WTC11 (cell line): ENCODE measurements at places on chromosomes 2 and 18.
A peak's percentile ranks its signal among the peaks of the same experiment; 100 is the strongest.

DNA sequence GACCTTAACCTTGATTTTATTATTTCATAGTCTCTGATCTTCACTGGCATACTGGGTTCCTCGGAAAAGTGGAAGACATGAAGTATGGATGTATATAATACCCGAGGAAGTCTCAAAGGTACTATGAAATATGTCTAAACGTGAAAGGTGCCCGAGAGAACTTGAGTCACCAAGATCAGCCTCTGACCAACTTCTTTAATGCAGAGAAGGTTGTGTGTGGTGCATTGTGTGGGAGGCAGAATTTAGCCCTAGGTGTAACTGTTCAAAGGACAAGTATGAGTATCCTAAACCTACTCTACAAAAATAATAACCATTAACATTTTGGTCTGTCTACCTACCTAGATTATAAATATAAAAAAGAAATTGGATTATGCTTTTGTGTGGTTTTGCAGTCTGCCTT is 36.1 kb downstream of the OSBPL6 start:
- DNase-seq: no peak

- DNase-seq: peak; percentile 50
These were observed 128.0 kb downstream of the ASB1 start for GRCh38 chr2:238554468-238555315.

DNA sequence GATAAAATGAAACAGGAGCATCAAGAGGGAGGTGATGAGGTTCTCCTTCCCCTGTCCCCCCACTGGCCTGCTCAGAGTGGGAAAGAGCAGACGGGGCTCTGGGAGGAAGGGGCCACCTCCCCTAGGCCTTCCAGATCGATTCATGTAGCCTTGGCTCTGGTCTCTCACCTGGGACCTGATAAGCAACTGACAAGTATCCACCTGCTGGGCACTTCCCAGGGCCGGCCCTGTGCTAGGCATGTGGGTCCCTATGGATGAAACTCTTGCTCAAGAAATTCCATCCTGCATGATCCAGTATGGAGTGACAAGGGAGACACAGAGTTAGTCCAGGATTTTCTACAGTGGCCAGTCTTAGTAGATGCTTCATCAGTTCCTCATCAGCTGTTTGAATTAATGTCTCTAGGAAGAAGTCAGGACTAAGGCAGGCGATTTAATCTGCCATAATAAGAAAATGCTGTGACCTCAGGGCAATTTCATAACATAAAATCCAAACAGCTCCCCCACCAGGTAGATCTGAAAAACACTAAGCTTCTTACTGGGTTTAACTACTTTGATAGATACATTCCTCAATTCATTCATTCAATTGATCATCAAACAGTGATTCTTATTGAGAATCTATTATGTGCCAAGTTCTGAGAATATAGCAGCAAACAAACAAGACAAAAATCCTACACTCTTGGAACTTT is 44.7 kb upstream of the ZFP36L2 start:
- no peak for DNase-seq

DNA sequence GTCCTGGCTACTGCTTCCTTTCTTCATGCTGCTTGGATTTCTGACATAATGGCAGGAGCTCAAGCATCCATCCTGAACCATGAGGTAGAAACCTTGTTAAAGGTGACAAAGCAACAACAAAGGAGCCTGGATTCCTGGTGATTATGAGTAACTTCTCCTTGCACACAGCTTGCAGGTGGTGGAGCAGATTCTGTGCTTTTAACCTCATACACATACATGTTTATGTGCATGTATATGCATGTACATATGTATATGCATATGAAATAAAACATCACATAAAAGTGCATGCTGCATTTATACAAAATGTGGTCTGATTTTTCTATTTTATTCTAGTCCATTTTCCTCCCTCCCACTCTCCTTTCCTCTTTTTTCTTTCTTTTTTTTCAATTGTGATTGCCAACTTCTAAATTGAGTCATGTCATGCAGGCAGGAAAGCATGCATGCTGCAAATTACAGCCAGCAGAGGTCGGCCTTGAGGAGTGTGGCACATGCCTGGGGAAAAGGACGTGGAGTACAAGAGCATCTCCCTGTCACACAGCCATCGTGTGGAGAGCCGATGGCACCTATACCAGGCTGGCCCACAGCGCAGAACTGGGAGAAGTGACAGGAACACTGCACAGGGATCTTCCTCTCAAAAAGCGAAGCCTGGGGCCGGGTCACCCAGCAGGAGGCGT is 17.9 kb downstream of the LCT start:
- DNase-seq: peak; percentile 47

DNA sequence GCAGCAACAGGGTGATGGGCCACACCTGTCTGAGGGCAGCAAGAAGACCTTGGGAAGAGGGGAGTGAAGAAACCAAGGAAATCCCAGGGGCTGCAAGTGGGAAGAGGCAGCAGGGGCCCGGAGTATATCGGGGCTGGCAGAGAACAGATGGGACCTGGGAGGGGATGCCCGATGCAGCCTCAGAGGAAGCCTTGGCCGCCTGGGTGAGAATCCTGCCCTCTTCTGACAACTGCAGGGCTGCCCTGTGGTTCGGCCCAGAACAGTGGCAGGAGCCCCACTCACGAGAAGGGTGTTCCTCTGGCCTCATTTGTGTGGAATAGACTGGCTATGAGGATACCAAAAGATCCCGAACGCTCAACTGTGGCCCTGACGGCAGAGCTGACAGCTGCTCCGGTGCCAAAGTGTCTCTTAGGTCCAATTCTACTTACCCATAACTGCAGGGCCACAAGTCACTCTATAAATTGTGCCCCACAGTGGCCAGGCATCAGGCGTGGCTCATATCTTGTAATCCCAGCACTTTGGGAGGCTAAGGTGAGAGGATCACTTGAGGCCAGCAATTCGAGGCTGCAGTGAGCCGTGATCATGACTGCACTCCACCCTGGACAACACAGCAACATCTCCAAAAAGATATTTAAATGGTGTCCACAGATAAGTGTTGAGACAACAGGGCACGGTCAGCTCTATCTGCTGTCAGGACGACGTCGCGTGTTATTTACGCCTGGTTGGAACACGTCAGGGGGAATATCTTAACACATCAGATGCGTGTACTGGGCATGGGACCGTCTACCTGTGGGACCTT is 23.6 kb upstream of the ID2 start:
- no peak for DNase-seq

- DNase-seq: no peak
These were observed 906.7 kb downstream of the NRXN1 start for GRCh38 chr2:50125246-50125645.

GRCh38 chr2:73043276-73043675 is 28.2 kb downstream of the SFXN5 start:
- DNase-seq: no peak

DNA sequence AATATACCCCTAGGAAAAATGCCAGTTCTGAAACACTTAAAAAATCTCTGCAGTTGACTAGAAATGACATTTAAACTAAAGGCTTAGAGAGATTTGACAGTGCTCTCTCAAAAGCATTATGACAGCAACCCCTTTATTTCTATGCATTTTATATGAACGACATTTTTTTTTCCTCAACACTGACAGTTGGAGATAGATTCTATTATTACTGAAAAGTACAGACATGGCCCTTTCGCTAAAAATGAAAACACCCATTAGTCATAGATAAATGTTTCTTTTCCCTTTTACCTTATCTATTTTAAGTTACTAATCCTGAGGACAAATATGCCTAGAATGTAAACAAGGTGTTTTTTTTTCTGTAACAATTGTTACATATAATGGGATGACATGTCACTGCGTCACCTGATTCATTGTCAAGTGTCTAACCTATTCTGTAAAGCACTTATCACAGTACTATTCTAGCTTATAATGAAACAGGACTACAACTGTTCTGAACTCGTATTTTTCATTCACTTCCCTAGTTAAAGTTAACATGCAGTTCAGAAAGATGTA is 1169.6 kb upstream of the CRIM1 start:
- no peak for DNase-seq

DNA sequence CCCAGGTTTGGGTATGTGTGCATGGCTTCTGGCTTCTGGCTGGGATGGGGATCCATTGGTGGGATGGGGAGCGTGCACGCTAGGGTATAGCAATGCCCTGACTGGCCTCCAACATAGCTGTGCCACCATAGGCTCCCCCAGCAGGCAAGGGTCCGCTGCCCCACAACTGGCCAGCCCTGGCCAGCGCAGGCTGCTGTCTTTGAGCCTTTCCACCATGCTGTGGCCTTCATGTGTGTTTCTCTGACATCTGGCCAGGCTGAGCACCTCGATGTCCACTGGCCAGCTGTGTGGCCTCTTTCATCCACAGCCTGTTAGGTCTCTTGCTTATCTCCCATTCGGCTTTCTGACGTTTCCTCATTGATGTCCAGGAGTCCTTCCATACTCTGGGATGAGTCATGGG is 231.3 kb downstream of the NDUFA10 start:
- DNase-seq: no peak

- DNase-seq: no peak
These were observed 252.8 kb downstream of the DYSF start for GRCh38 chr2:71706121-71706520.

DNA sequence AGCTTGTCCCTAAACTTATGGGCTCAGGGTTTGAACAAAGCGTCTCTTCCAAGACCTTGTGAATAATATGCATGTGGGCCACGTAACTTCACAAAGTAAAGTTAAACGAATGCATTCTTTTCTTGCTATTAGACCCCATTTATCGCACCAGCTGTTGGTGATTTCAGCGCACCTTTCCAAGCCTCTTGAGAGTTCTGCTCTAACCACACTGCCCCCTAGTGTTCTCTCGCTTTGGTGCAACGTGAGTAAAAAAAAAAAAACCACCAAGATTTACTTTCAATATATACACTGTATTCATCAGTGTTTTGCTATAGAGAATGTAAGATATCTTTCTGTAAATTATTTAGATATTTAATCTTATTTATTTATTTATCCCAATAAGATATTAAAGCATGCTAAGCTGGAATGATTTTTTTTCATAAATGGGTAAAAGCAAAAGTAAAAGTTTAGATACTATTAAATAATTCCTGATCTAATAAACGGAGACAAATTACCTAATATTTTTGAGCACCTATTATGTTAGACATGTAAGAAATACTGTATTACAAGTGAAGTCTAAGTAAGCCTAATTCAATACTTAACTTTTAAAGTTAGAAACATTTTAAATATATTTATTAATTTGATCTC is 459.5 kb downstream of the DLGAP1 start:
- peak; percentile 47 for DNase-seq

DNA sequence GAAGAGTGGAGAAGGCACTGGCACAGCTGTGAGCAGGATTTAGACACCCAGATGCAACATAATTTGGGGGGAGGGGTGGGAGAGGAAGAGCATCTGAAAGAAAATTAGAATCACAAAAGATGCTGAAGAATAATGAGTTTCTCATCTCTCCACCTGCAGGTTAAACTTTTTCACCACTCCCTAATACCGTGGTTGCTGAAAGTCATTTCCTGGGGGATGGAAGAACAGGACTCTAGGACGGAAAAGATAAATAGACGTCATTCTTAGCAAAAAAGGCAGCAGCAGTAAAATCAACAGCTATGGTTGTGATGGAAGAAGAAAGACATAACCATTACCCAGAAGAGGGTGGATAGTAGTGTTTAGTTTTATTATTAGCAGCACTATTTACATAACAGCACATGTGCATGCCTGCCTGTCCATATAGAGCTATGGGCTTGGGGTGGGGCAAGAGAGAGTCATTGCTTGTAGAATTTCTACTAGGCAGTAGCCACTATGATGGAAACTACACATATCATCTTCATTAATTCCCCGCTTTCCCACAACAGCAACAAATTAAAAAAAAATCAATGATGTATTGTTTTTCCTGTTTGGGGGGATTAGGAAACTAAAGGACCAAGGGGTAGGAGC is 212.2 kb downstream of the TRIB2 start:
- DNase-seq: no peak

DNA sequence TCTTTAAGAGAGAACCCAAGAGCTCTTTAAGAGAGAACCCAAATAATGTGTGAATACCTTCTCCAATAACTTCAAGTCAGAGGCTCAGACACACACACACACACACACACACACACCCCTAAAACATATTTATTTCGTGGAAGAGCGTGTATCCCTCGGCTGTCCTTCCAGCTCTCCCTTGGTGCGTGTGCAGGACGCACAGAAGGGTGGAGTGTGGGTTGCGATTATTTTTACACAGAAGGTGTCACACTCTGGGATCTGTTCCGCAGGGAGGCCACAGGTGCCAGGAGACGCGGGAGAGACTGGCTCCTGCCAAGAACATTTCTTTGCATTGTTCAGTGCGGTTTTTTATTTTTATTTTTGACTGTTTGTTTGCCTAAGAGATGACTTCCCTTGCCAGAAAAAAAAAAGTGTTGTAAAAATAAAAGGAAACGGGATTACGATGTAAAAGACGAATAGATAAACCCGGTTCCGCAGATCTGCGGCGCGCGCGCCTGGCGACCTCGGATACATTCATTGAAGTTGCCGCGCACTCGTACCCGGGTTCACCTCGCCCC is 47.3 kb upstream of the ATP6V1B1 start:
- no peak for DNase-seq

GRCh38 chr2:232382331-232383225 is 4.0 kb downstream of the ALPP start:
- no peak for DNase-seq

DNA sequence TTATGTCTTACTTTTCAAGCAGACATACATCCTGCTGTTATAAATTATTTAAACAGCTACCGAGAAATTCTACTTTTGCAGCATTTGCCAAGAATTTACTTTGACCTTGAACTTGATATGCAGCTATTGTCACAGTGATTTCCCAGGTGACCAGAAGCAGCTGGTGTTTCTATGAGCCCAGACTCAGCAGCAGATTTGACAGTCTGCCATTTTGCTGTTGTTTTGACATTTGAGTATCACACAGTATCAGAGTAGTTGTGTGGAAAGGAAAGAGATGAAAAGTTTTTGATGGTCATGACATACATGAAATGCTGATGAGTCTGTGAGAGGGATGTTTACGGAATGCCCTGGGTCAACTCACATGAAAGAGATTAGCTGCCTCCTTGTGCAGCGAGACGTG is 6.6 kb upstream of the CCDC195 start:
- no peak for DNase-seq

- DNase-seq: no peak
These were observed 82.3 kb upstream of the NDUFV2 start for GRCh38 chr18:9020221-9020620.

DNA sequence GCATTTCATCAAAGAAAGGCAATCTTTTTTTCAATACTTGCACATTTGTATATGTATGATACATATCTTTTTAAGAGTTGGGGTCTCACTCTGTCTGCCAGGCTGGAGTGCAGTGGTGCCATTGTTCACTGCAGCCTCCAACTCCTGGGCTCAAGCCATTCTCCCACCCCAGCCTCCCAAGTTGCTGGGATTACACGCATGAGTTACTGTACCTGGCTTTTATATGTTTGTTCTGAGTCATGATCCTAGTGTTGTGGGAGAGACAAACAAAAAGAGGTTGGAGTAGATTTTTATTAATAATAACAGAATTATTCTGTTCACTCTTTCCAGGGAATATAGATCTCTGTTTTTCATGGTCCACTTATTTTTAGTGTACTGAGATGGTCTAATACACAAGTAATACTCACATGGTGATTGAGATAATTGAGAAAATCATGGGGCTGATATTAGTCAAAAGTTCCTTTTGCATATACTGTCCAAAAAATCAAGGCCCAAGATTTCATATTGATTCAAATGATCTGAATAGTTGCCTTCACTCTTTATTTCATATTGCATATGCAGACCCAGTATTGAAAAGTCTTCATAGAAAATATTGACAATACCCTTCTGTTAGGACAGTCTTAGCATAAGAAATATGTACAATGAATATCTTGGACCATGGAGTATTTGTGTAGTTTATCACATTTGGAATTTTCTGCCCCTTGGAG is 138.3 kb downstream of the FMNL2 start:
- no peak for DNase-seq
